ENCODE measurements at places on chromosomes 2 and 18.
A peak's percentile ranks its signal among the peaks of the same experiment; 100 is the strongest.

DNA sequence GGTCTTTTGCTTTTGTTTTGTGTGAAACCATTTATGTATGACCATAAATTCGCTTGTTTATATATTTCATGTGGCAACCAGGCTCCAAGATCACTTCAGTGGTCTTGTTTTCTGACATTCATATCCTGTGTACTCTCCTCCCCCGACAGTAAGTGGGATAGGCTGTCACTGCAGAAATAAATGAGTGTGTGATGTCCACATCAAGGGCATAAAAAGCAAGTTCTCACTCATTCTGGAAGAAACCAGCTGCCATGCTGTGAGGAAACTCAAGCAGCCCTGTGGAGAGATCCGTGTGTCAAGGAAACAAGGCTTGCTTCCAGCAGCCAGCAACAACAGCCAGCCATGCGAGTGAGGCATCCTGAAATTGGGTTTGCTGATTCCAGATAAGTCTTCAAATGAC lies 39.2 kb upstream of the GNAL start:
- DNase-seq, result no peak

GRCh38 chr2:98508709-98509066 lies 64.0 kb downstream of the INPP4A start:
- DNase-seq, result peak; percentile 71

DNA sequence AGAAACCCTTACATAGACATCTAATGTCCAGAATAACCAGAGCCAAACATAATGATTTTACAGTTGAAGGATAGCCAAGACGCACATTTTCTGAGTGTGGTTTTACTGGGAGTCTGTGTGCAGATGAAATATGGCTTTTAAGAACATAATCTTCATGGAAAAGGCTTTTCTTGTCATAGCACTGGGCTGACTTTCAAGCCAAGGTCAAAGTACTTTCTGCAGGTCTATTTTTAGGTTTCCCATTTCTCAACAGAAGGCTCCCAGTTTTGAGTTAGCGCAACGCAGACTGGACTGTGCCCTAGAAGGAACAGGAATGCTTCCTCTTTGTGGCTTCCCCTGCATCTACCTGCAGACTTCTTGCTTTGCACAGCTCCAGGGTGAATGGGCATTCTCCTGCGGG lies 92.3 kb upstream of the UPP2 start:
- DNase-seq, result no peak

DNA sequence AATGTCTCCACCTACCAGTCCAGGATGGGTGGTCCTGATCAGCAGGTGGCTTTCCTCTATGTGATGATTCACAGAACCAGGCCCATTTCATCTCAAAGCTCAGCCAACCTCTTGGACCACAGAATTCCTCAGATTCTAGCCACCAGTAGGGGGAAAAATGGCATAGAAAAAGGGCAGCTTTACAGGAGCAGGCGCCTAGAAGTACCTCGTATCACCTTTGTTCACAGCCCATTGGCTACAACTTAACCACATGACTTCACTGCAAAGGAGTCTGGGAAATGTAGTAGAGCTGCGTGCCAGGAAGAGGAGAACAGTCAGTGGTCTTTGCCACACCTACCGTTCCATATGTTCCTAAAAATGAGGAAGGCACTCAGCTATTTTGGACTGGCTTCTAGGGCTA lies 62.8 kb upstream of the DTNA start:
- DNase-seq, result no peak

GRCh38 chr2:202769201-202769600 lies 102.4 kb downstream of the ICA1L start:
- no peak for DNase-seq

- DNase-seq, result no peak
These were observed 25.7 kb downstream of the SRBD1 start for GRCh38 chr2:45585267-45585861.

- no peak for DNase-seq
These were observed 88.6 kb downstream of the SMAD7 start for GRCh38 chr18:48862132-48862531.

DNA sequence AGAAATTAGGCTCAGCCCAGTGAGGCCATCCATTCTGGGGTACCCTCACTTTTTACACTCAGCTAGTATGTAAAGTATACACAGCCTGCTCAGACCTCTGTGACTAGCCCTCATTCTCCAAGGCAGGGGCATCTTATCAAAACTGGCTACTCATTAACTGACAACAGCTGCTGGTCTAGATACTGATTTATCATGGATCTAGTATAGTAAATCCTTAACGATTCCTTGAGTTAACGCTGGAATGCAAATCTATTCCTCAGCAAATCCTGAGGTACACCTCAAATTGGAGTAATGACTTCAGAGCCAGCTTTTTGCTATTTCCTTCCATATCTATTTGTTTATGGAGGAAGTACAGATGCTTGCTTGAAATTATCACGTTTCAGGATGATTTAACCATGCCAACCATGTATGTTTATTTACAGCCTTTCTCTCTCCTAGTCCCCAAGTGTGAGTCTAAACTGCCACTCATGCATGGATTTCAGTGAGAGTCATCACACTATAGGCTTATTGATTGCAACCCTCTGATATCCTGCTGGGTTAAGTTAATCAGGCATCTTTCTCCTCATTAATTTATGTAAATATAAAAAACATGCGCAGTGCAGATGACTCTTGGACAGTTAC lies 70.2 kb upstream of the DOK6 start:
- no peak for DNase-seq

GRCh38 chr2:190891372-190891771 lies 10.8 kb downstream of the GLS start:
- no peak for DNase-seq

DNA sequence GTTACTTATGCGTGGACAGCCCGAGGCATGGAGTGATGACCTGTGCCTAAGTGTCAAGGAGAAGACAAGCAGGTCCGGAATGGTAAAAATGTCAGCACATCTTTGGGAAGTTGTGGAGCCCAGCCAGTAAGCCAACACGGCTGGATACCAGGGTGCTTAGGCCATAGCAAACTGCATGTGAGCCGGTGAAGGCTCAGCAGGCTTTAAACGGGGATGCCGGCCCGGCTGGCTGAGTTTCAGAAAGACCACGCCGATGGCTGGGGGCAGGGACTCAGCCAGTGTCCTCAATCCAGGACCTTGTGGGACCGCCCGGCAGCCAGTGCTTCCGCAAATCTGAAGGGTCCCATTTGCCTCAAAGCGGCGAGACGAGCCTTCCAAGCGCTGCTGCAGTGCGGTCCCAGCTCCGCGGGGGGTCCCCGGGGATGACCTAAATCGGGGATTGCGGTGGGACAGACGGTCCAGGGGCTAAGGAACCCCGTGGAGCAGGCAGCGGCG lies 946 bp upstream of the AGAP1 start:
- DNase-seq, result peak; percentile 59

DNA sequence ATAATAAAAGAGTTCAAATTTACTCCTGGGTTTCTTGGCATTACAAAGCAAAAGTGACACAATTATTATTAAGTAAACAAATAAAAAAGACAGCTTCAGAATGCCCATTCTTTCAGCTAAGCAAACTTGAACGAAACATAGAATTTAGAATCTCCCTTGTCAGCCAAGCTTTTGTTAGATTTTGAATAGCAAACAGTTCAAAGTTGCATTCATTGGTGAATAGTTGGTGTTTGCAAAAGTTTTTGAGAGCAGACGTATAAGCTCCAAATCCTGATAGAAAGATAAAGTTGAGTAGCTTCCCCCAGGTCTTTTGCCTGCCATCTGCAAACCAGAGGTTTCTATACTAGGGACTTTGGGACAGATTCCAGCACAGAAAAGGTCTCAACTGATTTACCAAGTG lies 434.3 kb upstream of the TNP1 start:
- no peak for DNase-seq

DNA sequence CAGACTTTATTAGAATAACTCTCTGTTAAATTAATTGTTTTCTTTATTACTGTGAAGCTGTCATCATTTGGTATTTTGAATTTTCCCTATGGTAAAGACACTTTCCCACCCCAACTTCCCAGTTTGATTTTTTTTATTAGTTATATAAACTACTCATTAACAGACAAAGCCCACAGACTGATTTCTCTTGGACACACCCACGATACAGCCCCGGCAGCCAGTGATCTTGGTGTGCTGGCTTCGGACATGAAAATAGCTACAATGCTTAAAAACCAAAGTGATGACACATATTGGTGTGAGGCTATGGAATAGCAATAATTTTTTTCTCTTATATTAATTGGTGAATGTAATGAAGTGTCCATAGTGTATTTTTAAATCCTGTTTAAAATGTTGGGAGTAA lies 225.4 kb upstream of the SIX3 start:
- no peak for DNase-seq

DNA sequence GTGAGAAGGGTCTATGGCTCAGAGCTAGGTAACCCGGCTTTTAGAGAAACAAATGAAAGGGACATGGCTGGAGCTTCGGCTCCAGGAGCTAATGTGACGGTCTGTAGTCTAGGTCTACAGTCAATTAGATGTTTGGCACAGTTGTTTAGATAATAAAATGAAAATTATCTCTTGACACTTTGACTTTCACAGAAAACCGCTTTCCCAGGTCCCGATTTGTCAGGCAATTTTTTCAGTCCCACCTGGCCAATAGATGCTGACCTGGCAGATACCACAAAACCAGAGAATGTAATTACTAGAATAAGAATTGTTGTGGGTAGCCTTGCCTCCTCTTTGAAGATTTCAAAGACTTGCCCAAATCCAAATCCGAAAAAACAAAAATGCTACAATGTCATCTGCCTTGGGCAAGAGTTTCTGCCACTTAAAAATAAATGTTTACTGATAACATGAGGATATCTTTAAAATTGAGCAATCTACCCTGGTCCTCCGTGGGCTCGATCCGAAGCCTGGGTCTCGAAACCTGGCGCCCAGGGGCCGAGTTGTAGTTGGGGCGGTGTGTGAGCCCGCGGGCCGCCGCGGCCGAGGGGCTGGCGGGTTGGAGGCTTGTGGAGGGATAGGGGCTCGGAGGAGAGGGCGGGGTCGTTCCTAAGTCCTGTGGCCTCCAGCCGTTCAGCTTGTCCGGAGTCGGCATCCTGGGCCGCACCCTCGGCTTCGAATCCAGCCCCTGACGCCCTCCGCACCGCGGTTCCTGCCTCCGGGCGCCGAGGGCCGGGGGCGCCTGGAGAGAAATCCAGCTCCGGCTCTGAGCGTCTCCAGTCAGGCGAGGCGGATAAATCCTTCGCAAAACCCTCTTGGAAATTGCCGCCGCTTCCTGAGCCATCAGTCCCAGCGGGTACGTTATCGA lies 2.3 kb downstream of the EMX1 start:
- no peak for DNase-seq

GRCh38 chr18:35519148-35519899 lies 21.6 kb upstream of the INO80C start:
- DNase-seq, result no peak
